ENCODE measurements at places on chromosomes 7 and 10. TPM values are rescaled to one million over a fixed set of nuclear protein-coding genes. Genes with fewer than 3 reads are reported as not detected.
A peak's percentile ranks its signal among the peaks of the same experiment; 100 is the strongest.

DNA sequence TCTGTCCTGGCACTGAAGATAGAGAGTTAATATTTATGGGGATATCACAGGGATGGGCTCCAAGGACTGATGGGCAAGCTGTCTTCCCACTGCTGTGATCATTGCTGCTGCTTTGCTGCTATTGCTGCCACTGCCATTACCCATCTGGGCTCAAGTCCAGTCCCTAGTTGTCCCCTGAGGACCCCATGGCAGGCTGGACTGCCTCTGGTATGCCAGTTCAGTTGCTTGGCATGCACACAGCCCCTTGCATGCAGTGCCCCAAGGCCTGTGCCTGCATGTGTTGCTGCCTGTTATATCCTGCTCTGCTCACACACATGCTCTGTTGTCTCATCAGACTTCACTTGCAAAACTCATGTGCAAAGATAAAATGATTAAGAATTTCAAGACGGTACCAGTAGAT is 109.5 kb downstream of the ADRA2A start:
- H3K27ac ChIP-seq, result no peak overlapping the region
- DNase-seq, result no peak
- H3K4me3 ChIP-seq, result no peak overlapping the region
- no peaks in the 10 kb centered on the region for H3K4me1 ChIP-seq

DNA sequence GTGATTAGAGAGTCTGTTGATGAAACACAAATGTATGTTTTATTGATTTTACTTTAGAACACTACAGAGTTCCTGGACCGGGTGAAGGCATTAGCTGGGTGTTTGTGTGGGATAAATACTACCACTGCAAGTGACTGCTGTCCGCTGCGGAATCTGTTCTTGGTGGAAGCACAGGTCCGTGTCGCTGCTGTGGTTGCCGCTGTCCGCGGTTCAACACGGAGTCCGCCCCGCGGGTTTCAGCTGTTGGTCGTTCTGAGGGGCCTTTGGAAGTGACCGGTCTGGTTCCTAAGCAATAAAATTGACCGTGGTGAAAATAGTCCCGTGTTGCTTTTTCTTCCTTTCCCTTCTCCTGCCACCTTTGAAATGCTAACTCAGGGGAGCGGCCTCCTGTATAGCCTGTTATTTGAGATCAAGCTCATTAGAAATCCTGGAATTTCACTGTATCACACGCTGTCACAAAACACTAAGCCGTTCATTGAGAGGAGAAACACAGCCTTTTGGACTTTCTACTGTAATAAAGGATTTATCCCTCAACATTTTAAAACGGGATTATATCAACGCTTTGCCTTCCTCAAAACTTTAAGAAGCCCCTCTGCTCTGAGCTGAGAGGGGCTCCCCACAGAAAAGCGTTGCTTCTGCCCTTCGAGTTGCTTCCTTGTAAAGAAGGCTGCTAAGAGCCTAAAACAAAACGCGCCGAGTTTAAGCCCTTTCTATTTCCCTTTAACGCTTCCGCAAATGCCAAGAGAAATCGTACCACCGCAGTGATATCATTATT is 2.6 kb downstream of the NKX6-2 start:
- DNase-seq, result no peak
- no peaks in the 10 kb centered on the region for H3K4me1 ChIP-seq

DNA sequence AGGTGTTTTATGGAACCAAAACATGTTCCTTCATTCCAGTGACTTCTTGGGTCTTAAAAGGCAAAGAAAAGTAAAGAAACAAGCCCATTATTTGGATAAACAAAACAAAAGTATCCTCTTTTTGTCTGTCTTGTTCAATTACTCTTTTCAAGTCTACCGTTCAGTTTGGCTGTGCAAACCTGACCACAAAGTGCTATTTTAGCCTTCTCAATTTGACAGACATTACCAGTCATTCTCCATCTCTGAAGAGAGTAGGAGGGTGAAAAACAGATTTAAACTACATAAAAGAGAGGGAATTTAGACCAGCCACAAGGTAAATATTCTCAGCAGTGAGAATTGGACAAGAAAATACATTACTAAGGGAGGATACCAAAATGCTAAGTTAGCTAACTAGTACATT is 145.2 kb downstream of the GRM3 start:
- no peaks in the 10 kb centered on the region for H3K4me1 ChIP-seq
- H3K36me3 ChIP-seq, result no peaks in the 10 kb centered on the region
- no peak overlapping the region for H3K27ac ChIP-seq
- DNase-seq, result no peak

- H3K27ac ChIP-seq, result no peak overlapping the region
- no peaks in the 10 kb centered on the region for H3K27me3 ChIP-seq
- H3K4me1 ChIP-seq, result peaks cover 5% of the 10 kb centered on the region
- no peak overlapping the region for H3K4me3 ChIP-seq
- no peaks in the 10 kb centered on the region for H3K36me3 ChIP-seq
- DNase-seq, result peak; percentile 69
These were observed 171.2 kb upstream of the COL1A2 start for GRCh38 chr7:94223375-94224084.

GRCh38 chr7:156833312-156833711 is 59.7 kb downstream of the LMBR1 start:
- peaks cover 4% of the 10 kb centered on the region for H3K36me3 ChIP-seq
- DNase-seq, result no peak
- H3K4me3 ChIP-seq, result no peak overlapping the region
- no peaks in the 10 kb centered on the region for H3K27me3 ChIP-seq
- no peaks in the 10 kb centered on the region for H3K4me1 ChIP-seq
- no peak overlapping the region for H3K27ac ChIP-seq

DNA sequence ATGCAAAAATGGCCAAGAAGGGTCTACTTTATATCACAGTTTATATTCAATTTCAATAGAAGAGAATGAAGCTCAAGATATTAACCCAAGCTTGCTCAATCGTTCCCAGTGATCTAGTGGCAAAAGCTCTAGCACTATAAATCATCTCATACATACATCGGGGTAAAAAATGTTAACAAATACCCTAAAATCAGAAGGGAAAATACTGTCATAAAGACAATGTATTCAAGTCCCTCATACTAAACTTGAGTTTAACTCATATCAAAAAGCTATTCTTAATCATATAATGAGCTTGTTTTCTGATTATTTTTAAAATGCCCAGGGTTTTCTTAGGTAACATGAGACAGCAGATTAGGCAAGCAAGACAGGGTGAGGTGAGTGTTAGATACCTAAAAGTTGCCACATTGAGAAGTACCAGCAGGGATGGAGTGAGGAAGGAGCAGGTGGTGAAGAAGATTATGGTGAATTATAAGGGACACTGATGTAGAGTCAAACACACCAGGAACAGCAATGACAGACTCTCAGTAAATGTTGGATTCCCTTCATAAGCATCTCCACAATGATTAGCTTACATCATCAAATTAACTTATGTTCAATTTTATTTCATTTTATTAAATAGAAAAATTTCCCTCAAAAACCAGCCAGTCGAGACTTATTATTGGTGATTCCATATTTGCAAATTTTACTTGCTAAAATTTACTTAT is 46.2 kb downstream of the ELAPOR2 start:
- H3K27ac ChIP-seq, result no peak overlapping the region
- no peaks in the 10 kb centered on the region for H3K4me1 ChIP-seq
- no peaks in the 10 kb centered on the region for H3K27me3 ChIP-seq

DNA sequence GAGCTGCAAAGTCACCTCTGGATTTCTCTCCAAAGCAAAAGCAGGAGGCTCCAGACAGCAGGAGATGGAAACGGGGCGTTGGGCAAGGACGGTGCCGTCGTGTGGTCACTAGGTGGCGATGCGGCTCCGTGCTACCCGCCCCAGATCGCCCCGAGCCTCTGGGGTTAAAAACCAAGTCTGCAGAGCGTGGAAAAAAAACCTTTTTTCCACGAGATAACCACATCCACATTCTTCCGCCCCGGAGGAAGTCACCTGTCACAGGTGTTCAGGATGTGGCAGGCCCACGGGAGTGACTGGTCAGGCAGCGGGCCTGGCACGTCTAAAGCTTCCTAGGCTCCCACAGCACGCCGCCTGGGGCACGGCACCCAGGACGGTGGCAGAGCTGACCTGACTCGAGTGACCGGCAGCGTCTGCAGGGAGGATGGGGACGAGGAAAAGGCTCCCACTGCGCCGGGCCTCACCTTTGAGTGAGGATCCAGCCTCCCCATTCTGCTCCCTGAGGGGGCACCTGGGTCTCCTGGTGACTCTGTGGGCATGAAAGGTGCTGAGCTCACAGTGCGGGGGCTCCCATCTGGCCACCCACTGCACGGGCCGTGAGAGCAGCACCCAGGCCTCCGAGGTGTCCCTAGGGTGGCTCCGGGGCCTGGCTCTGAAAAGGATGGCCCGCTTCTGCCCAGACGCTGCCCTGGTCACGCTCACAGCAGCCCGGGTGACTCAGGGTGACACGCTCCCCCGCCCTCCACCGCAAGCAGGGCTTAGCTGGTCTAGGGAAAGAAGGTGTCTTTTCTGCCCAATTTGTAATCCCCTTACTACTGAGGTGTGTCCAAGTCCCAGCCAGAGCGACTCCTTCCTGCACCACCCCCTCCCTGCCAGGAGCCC is 71.3 kb upstream of the TNRC18 start:
- peaks cover 6% of the 10 kb centered on the region for H3K4me1 ChIP-seq
- H3K36me3 ChIP-seq, result peaks cover 22% of the 10 kb centered on the region
- H3K4me3 ChIP-seq, result no peak overlapping the region
- no peak overlapping the region for H3K27ac ChIP-seq

DNA sequence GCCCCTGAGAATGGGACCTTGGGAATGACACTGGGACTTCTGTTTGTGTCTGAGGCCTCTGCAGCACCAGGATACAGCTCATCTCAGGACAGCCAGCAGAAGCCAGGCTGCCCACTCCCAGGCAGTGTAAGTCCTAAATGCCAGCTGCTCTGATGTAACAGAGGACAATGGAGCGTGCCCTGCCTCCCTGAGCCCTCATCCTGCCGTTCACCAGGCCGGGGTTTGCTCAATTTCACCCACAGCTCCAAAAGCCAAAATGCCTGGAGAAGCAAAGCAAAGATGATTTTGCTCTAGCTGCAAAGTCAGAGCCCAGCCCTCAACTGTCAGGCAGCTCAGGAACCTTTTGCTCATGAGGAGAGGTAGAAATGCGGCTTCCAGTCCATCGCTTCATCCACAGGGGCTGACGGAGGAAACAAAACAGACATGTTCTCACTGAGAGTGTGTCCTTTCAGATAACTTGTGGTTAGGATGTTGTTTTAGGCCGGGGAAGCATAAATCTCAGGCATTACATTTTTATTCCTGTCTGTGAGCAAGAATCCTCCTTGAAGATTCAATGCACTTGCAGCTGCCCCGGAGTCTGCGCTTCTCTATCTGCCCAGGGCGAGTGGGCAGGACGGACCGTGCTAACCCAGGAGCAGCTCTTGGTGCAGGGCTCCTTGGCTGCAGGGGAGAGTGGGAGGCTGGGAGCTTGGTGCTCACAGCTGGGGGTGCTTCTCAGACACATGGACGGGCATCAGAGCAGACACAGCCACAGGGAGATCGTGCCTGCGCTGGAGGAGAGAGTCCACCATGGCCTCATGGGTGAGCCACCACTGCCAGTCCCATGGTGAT is 83.2 kb upstream of the CHST15 start:
- DNase-seq, result no peak
- H3K36me3 ChIP-seq, result no peaks in the 10 kb centered on the region
- H3K27ac ChIP-seq, result no peak overlapping the region
- no peaks in the 10 kb centered on the region for H3K4me1 ChIP-seq
- H3K27me3 ChIP-seq, result no peaks in the 10 kb centered on the region

C10orf62 gene
- not detected for total RNA-seq

MCM10 gene
- 11.8 TPM for total RNA-seq

ERVW-1 gene
- total RNA-seq, result not detected
